Activated naive CD8-positive, alpha-beta T cell treated with anti-CD3 and anti-CD28 coated beads, Interleukin-2, amount 50 U/mL, for 24 hours (primary cell): ENCODE measurements at places on chromosomes 2 and 18.

- DNase-seq: no peak
Measured at GRCh38 chr2:226794196-226794661, 5.4 kb downstream of the IRS1 start.

- no peak for DNase-seq
Measured at GRCh38 chr2:232779934-232780333, 3.6 kb upstream of the KCNJ13 start.

DNA sequence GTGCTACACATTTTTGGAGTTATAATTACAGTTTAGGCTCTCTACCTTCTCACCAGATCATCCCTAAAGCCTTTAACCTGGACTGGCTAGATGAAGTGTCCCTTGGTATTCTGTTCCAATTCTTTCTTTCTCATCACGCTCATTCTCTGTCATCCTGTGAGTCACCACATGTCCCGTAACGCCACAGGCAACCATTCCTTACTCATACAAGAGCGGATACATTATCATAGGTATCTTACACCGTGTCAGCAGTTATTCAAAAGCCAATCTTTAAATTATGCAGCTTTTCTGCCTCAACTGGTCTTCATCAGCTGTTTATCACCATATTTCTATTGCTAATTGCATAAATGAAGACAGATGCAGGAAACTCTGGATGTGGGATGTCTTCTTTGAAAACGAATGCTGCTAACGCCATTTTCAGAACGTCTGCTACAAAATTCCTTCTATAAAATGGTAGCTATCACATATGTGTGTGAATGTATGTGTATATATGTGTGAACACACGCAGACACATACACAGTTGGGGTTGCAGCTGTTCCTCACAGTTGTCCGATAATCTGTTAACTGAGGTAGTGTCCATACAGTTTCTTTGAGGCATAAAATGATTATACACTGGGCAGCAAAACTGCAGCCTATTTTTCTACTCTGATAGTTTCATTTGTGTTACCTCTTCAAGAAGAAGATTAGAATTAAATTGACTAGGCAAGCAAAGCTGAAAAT lies 47.9 kb downstream of the EML6 start:
- DNase-seq: no peak

DNA sequence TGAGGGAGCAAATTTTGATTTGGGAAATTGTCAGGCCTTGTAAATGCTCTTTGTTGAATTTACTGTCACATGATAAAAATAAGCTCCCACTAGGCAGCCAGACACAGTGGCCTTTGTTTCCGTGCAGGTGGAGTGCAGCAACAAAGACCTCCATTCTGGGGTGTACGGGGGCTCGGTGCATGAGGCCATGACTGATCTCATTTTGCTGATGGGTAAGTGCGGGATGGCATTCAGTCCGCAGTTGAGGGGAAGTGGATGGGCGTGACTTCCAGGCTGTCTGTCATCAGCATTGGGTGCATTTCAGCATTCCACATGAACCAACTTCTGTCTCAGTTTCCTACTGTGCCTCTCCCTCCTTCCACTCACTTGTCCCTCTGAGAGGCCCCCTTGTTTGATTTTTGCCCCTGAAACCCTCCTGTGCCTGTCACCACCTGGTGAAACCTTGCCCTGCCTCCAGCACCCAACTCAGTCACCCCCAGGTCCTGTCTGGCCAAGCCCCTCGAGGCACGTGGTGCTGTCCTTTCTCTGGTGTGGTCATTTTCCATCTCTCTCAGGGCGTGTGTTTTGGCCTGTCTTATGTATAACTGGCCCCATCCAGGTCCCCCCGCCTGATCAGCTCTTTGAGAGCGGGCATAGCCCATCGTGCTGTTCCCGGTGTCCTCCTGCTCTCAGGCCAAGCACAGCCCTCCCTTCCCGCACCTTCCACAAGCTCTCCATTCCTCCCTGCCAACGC lies 16.3 kb downstream of the CNDP2 start:
- no peak for DNase-seq
